NCI-H460 (cell line): ENCODE measurements at places on chromosomes 12 and 14. TPM values are rescaled to one million over a fixed set of nuclear protein-coding genes. Genes with fewer than 3 reads are reported as not detected.

DPPA3 gene
- not detected in 2 replicates for total RNA-seq

TTC6 gene
- 3.1 and 5.1 TPM in 2 replicates for total RNA-seq

MMP17 gene
- total RNA-seq = 32.6 and 38.8 TPM in 2 replicates

RFC5 gene
- 39.8 and 40.7 TPM in 2 replicates for total RNA-seq

STON2 gene
- 0.32 and 0.40 TPM in 2 replicates for total RNA-seq

ADGRD1 gene
- 206 and 239 TPM in 2 replicates for total RNA-seq

SOX5 gene
- not detected in 2 replicates for total RNA-seq

OAS3 gene
- 12.3 and 12.8 TPM in 2 replicates for total RNA-seq

BCL11B gene
- total RNA-seq = 0.14 TPM in 1 of 2 replicates, not detected in the other

BHLHE41 gene
- total RNA-seq = 0.98 and 2.7 TPM in 2 replicates

RFX4 gene
- not detected in 2 replicates for total RNA-seq

PPFIA2 gene
- not detected in 2 replicates for total RNA-seq

PDZRN4 gene
- total RNA-seq = not detected in 2 replicates

TMEM229B gene
- 0.07 and 0.20 TPM in 2 replicates for total RNA-seq

DLGAP5 gene
- 55.2 and 55.6 TPM in 2 replicates for total RNA-seq

MFAP5 gene
- total RNA-seq = not detected in 2 replicates

TMEM63C gene
- total RNA-seq = not detected in 2 replicates

SYCP3 gene
- total RNA-seq = 0.14 TPM in 1 of 2 replicates, not detected in the other

LRP1 gene
- total RNA-seq = 3.1 and 5.5 TPM in 2 replicates

CRIP1 gene
- 65.3 and 85.6 TPM in 2 replicates for total RNA-seq

NINJ2 gene
- total RNA-seq = 0.45 TPM in 1 of 2 replicates, not detected in the other

PAPLN gene
- total RNA-seq = 0.72 and 0.92 TPM in 2 replicates

GSKIP gene
- 38.6 and 44.0 TPM in 2 replicates for total RNA-seq

AQP6 gene
- 0.17 and 0.32 TPM in 2 replicates for total RNA-seq

MAP1LC3B2 gene
- total RNA-seq = 0.97 TPM in 1 of 2 replicates, not detected in the other

HSPA2 gene
- total RNA-seq = 3.8 and 4.5 TPM in 2 replicates

FAR2 gene
- not detected in 2 replicates for total RNA-seq

GNPNAT1 gene
- 66.0 and 66.5 TPM in 2 replicates for total RNA-seq

SDR9C7 gene
- not detected in 2 replicates for total RNA-seq

SAMD15 gene
- 0.75 and 2.0 TPM in 2 replicates for total RNA-seq

AKAP6 gene
- total RNA-seq = 0.92 and 2.7 TPM in 2 replicates

FLVCR2 gene
- 0.23 and 0.62 TPM in 2 replicates for total RNA-seq
